Activated CD4-positive, alpha-beta T cell treated with anti-CD3 and anti-CD28 coated beads for 1 hour (primary cell): ENCODE measurements at places on chromosomes 1 and 21.

GRCh38 chr1:244291236-244292201 is 160.2 kb downstream of the ADSS2 start:
- no peak for DNase-seq

DNA sequence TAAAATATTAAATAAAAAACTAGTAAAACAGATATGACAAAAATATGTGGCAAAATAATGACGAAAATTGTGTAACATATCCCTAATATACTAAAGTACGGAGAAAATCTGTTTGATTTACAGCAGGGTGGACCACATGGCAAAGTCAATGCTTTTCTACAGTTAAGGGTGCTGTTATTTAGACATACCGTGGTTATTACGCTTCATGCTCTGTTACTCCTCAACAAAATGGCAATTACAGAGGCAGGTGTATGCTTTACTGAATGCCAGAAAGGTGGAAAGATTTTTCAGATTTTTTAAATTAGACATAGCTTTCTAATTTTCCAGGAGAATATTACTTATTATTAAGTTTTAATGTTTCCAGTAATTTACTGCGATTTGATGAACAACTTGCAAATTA is 343.9 kb upstream of the DPYD start:
- no peak for DNase-seq

GRCh38 chr1:159989581-159989980 is 35.5 kb upstream of the SLAMF9 start:
- DNase-seq: no peak

- no peak for DNase-seq
These were observed 87.2 kb downstream of the PEX14 start for GRCh38 chr1:10561955-10562354.

GRCh38 chr1:232227306-232227705 is 402.6 kb downstream of the SIPA1L2 start:
- DNase-seq: no peak

GRCh38 chr1:214439352-214440119 is 111.9 kb downstream of the PTPN14 start:
- DNase-seq: no peak

DNA sequence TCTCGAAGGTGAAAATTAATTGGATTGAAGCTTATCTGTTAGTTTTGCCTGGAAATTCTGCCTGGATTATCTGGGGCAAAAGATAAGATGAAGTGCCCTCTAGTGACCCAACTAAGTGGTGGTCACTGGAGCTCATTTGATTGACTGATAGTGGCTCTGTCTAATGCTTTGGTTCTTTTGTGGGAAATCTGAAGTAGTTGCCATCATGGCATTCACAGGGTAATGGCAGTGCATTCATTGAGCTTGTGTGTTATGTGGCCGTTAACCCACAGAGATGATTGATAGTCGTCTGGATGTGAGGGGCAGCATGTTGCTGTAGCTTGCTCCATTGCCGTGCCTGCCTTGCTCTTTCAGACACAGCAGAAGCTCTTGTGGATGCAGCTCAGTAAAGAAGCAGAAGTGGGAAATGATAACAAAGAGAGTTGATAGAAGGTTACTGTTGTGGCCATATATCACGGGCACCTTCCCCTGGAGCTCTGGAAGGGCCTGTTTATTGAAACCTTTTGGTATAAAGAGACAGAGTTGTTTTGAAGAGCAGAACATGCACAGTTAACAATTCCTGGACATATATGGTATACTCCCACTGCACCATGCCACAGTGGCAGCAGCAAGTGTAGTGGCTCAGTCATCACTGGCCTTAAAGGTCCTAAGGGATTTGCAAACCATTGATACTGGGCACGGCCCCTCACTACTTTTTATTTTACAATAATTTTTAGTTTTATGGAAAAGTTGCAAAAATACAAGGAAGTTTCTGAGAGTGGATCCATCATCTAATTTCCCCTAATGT is 42.0 kb downstream of the CXADR start:
- no peak for DNase-seq

GRCh38 chr1:101526813-101527212 is 290.0 kb downstream of the S1PR1 start:
- no peak for DNase-seq

GRCh38 chr1:10644307-10645128 is 151.9 kb downstream of the CASZ1 start:
- no peak for DNase-seq

- DNase-seq: no peak
These were observed 39.5 kb upstream of the PTBP2 start for GRCh38 chr1:96682056-96682455.

GRCh38 chr21:45130324-45130774 is 56.0 kb downstream of the ADARB1 start:
- no peak for DNase-seq

- DNase-seq: no peak
These were observed 12.3 kb upstream of the RGS4 start for GRCh38 chr1:163056831-163057230.

DNA sequence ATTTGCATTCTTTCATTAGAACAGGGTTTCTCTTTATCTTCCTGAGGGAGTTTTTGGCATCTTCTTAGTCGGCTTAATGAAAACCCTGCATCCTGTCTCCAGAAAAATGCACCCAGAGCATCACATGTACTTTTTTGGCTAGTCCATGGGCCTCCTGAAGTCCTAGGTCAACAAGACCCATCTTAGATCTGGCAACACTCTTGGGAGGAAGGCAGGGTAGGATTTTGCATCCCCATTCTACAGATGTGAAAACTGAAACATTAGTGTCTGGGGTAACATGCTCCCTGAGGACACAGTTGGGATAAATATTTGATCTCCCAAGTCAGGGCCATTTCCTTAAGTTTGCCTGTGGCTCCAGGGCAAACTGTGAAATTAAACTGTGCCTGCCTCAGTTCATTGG is 40.0 kb upstream of the HMGB4 start:
- no peak for DNase-seq

DNA sequence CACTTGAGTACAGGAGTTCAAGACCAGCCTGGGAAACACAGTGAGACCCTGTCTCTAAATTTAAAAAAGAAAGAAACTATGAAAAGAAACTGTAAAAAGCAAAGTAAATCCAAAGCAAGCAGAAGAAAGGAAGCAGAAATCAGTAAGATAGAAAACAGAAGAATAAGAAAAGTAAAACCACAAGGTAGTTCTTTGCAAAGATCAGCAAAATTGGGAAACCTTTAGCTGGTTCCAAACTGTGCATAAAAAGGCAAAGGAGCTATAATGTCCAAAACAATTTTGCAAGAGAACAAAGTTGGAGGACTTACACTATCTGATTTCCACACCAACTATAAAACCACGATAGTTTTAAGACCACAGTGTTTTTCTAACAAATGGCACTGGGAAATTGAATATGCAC is 218.8 kb downstream of the RPS6KC1 start:
- no peak for DNase-seq

- DNase-seq: no peak
These were observed 121.6 kb upstream of the SLC25A33 start for GRCh38 chr1:9417695-9418094.

GRCh38 chr1:54134295-54134694 is 18.5 kb downstream of the CDCP2 start:
- no peak for DNase-seq

- no peak for DNase-seq
These were observed 9.7 kb upstream of the SRP9 start for GRCh38 chr1:225767634-225768540.

- no peak for DNase-seq
These were observed 11.6 kb downstream of the KYAT3 start for GRCh38 chr1:88980870-88981269.

DNA sequence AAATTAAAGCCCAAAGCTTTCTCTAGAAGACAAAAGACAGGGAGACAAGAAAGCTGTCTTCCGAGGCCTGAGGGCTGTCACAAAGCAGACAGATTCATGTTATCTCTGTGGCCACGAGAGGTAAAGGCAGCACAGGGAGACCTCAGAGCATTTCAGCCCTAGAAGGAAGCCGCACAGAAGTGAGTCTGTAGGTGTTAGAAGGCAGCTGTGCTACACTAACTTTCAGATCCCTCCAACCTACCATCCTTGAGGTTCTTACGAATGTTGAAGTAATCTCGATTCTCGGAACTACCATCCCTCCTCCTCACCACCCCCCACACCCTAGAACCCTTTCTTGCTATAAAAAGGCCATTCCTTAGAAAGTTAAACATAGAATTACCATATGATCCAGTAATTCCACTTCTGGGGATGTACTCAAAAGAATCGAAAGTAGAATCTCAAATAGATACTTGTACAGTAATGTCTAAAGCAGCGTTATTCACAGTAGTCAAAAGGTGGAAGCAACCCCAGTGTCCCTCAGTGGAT is 21.5 kb upstream of the LYST start:
- DNase-seq: no peak

GRCh38 chr21:32807717-32808380 is 36.3 kb upstream of the PAXBP1 start:
- DNase-seq: no peak

GRCh38 chr1:24134376-24134775 is 8.6 kb downstream of the IL22RA1 start:
- no peak for DNase-seq

DNA sequence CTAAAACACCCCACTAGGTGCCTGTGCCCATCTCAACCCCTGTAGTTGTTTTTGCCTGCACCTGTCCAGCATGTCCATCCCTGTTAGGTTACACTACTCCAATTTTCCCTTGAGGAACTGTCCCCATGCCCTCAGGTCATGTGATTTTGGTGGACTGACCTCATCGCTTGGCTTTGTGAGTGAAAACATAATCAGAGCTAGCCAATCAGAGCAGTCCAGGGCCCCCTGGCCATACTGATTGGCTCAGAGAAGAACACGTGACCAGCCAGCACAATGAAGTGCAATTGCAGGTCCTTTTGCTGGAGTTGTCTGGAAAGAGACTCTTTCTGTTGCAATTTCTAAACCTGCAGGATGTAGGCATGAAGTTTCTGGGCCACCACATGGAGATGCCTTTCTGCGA is 303.3 kb upstream of the PROX1 start:
- DNase-seq: no peak

- no peak for DNase-seq
These were observed 241.0 kb upstream of the NFIA start for GRCh38 chr1:60841116-60842046.

DNA sequence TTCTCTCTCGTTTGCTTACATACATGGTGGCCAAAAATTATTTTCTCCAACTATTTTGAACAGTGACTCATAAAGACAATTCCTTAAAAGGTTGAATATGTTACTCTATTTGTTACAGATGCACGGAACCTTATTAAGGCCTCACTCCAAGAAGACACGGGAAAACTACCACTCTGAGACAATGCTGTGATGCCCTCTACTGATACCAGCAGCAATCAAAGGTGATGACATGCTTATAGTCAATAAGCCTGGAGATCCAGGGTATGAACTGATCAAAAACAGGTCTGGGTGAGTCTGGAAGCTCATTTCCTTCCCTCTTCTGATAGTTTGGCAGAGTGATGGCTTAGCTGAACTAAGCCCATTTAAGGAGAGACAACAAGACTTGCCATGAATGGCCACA is 563.0 kb downstream of the LRRIQ3 start:
- DNase-seq: no peak

DNA sequence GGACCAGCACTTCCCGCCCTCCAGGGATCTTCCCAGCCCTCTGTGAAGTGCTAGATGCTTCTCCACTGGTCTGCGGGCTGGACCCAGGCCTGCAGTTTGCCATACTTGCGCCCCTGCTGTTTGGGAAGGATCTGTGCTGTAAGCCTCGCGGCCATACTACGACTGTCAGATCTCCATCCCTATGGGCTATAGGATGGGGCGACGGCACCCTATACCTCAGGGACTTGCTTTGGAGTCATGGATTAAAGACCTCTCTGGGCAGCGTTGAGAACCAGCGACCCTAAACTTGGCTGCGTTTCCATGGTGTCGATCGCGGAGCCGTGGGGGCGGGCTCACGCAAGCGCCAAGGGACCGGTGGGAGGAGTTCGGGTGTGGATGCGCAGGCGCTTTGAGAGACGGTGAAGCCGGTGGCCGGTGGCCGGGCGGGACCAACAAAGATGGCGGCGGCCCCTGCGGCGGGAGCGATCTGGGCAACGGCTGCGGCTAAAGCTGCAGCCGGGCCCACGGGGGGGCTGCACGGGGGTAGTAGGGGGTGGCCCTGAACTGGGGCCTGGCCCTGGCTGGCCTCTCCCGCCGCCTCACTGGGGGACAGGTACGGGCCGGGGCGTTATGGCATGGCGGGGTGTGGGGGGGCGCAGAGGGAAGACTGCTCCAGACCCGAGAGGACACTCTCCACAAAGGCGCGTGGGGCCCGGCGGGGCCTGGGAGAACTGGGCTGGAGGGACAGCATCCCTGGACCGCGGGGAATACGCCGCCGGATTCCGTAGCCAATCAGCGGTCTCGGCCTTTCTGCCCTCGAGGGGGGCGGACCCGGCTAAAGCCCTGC is at the start of gene USP21:
USP21 (plus strand) TSS at position 414 of the 826 bp plus-strand sequence. CDS start 1,141 bp downstream, outside the sequence.
- peak; percentile 86 for DNase-seq

DNA sequence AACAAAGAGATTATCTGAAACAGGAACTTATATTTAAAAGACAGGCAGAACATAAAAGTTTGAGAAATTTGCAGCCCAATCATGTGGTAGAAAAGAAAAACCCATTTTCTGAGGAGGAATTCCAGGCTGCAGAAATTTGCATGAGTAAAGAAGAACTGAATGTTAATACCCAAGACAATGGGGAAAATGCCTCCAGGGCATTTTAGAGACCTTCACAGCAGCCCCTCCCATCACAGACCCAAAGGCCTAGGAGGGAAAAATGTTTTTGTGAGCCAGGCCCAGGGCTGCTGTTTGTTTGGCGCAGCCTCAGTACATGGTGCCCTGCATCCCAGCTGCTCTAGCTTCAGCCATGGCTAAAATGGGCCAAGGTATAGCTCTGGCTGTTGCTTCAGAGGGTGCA is 554.3 kb upstream of the CHRM3 start:
- DNase-seq: no peak
